HT-29 (cell line): ENCODE measurements at places on chromosomes 4 and X. TPM values are rescaled to one million over a fixed set of nuclear protein-coding genes. Genes with fewer than 3 reads are reported as not detected.

The CDKL5 gene
- 1.6 and 3.2 TPM in 2 replicates for total RNA-seq

- DNase-seq = no peak
Observed at GRCh38 chr4:62053974-62054373, 853.8 kb downstream of the ADGRL3 start.

GRCh38 chr4:80125252-80126177 lies 52.5 kb upstream of the ANTXR2 start:
- DNase-seq = peak; percentile 73

DNA sequence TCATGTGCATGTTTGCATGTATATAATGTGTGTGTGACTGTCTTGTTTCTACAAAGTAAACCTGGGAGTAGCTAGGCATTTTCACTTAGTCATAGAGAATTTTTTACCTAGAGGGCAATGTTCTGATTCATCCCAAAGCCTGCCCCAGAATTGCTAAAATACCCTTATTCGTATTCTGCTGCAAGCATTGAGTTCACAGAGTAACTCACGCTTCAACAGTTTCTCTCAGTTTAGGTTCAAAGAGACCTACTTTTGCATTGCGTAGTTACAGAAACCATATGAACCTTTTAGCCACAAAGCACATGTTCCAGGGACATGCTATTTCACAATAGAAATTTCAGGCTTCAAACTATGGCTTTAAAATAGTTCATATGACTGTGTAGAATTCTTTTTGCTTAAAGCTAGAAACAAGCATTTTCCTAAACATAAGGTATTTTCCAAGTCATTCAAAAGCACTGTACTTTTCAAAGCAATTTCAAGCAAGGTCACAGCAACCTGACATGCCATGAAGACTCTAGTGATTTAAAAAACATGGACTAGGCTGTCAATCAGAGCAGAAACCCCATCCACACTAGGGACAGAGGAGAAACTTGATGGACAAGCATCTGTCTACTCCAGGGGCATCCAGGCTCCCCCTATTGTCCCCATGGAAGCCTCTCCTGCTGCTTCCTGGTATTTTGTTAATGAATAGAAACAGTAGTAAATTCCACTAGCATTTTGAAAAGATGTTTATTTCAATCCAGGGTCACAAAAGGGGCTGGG lies 81.5 kb upstream of the MAPK10 start:
- no peak for DNase-seq

DNA sequence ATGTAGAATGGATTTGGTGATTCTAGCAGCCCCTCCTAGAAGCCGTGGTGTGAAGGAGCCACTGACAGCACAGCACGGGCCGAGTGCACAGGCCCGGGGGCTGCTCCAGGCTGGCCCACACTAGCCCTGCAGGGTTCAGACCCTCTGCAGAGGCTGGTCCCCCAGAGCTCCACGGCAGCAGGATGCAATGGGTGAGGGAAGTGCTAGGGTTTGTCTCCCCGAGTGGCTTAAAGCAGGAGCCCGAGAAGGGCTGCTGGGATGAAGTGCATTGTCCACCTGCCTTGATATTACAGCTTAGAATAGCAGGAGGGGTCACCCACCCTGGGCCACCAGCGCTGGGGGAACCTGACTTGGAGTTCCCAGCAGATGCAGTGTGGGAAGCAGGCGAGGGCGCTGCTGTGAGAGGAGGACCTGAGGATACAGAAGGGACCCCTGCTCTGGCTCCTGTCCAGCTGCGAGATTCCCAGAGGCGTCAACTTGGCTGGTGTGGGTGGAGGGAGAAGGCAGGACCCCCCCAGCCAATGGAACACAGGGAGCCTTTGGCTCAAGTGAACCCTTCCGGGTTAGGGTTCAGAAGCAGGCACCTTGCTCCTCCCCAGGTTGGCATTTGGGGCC lies 30.0 kb downstream of the WDR1 start:
- DNase-seq = no peak

DNA sequence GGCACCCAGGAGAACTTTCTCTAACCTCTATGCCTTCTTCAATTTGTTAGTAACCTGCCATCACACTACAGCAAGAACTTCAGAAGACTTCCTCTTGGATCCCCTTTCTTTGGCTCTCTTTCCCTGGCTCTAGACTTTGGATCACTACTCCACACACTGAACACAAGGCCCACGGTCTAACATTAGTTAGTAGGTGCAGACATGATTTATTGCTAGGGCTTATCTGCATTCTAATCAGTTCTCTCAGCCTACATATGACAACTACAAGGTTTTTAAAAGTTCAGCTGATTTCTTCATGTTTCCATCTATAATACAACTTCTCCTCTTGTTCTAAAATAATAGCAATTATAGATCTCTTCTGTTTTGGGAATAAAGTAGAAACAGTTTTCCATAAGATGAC lies 209.1 kb upstream of the ANXA10 start:
- DNase-seq = peak; percentile 5

DNA sequence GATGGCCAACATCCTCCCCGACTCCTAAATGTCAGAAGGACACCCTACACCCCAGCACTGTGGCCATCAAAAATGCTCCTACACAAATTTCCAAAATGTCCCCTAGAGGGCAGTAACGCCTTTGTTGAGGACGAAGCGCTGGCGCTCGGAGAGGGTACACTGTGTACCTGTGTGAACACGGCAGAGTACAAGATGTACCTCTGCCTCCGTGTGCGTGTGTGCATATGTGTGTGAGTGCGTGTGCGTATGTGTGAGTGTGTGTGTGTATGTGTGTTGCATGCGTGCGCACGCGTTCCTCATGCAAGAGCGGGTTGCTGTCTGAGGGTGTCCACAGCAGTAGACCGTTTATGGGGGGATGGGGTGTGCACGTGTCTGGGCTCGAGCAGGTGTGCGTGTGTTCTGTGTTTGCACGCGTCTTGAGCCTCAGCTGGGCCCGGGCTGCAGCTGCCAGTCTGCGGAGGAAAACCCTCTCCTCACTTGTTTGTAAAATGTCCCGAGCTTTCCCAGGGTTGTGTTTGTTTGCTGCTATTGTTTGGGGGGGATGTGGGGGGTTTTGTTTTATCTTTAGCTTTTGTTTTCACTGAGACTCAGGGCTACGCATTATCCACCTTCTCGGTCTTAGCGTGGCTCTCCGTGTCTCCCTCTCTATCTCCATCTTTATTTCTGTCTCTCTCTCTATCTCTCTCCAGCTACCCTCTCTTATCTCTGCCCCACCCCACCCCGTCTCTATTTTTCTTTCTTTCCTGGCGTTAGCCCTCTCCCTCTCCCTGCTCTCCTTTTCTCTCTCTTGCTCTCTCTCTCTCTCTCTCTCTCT lies 10.4 kb upstream of the TSPYL2 start:
- DNase-seq = peak; percentile 87

GRCh38 chrX:71482228-71482958 lies 50.5 kb upstream of the OGT start:
- DNase-seq = no peak

DNA sequence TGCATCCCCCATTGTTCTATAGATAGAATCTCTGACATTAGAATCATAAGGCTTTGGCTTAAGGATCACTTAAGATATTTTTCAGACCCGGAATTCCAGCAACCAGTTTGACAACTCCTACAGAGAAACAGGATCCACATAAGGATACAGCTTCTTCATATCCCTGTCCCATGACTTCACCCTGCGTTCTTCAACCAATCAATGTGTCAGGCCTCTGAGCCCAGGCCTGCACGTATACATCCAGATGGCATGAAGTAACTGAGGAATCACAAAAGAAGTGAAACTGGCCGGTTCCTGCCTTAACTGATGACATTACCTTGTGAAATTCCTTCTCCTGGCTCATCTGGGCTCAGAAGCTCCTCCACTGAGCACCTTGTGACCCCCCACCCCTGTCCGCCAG lies 85.1 kb downstream of the MFAP3L start:
- no peak for DNase-seq
